ENCODE measurements at places on chromosomes 11 and 22.

DNA sequence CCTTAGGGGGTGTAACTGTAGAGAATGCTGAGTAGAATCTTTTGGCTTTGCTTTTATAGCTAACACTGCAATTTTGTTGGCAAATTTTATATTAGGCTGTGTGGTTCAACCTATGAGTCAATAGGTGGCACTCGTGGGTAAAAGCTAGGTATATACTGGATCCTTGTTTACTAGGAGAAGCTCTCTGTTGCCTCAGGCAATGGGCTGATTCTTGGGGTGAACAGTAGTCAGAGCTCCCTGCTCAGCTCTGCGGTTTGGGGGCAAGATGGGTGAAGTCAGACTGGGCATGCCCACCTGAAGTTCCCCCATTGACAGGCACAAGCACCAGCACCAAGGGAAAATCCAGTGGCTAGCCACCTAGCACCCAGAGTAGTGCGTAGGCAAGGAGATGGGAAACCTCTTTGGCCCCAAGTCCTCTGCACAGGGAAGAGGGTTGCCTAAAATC lies 238.7 kb downstream of the FAM181B start:
- peak; percentile 5 for DNase-seq

- DNase-seq, result no peak
Observed at GRCh38 chr22:32486656-32487390, 12.2 kb downstream of the FBXO7 start.

DNA sequence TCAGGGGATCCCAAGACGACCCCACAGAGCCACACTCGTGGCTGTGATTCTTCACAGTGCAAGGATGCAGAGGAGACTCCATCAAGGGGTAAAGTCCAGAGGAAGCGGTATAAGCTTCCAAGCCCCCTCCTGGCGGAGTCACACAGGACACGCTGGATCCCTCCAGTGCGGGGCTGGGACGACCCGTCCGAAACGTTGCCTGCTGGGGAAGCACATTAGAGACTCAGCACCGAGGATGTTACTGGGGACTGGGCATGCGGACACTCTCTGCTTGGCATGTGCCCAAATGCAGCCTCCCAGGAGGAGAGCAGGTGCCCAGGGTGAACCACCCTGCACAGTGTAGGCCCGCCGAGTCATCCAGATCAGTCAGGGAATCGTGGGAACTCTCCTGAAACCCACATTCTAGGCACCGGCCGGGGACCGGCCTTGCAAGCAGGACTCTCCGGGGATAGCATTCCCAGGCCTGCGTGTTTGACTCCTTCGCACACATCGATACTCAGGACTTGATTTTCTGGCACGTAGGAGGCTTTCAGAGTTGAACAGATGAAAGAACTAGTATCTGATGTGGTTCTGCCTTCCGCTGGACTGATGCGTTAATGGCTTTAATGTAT lies 229.8 kb downstream of the TBC1D22A start:
- no peak for DNase-seq

DNA sequence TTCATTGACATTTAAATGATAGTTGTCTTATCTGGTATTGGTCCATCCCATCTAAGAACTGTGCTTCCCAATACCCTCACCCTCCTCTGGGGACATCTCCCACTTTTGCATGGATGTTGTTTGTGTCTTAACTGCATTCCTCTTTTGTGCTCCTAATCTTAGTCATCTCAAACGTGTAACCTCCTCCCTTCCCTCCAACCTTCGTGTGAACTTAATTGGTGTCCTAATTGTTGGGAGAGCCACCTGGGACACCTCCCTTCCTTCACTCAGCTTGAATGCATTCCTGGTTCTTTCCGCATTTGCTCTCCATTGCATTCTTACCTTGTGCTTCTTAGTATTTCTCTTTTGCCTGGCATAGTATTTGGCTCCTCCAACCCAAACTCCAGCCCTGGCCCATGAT lies 9.8 kb upstream of the ELMOD1 start:
- DNase-seq, result no peak

DNA sequence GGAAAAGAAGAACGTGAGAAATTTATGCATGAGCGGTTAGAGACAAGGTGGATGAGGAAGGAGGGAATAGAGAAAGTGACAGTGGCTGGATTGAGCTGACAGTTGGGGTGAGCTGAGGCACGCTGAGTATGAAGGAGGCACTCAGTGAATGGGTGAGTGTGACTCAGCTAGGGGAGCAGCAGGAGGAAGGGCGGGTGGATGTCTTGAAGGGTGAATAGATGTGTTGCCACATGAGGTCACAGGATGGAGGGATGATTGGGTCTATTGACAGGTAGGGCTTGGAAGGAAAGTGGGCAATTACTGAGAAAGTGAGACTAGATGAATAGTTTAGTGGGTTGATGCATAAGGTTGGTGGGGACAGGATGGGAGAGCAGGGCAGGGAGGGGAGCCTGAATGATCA lies 8.0 kb downstream of the IFITM10 start:
- no peak for DNase-seq

DNA sequence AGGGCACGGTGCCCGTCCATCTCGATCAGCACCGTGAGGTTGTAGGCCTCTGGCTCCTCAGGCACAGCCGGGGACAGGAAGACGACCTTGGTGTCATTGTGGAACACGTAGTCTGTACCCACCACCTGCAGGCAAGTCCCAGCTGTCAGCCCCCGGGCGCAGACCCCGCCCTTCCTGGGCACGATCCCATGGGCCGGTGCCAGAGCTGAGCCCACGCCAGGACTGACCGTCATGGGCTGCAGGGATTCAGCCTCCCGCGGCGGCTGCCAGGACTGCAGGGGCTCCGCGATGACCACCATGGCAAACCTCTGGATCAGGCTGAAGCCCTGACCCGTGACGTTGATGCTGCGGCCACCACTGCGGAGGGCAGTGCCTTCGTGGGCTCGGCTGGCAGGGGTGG lies 11.8 kb upstream of the MAPK11 start:
- no peak for DNase-seq

DNA sequence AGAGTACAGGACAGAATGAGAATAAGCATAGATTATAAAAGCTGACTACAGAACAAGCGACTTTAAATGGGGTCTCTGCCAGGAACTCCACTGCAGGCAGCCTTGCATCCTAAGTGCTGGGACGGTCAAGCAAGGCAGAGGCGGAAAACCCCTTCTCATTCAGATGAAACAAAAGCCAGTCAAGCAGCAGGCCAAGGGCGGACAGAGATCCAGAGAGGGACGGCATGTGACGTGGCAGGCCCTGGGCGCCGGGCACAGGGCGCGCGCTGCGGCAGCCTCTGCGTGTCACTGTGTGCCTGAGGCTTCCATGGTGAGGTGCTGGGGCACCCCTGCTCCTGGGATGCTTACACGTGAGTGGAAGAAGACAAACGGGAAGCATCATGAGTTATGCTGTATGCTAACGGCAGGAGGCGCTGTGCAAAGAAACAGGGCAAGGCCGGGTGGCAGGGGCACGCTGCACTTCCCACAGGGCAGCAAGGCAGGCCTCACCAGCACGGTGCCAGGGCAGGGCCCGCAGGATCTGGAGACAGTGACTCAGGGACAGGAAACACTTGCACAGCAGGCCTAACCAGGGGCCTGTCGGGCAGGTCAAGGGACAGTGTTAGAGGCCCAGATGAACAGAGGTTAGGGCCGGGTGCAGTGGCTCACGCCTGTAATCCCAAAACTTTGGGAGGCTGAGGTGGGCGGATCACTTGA lies 6.2 kb downstream of the TOLLIP start:
- DNase-seq, result no peak

Data from fibroblast of mammary gland (primary cell).